ENCODE measurements at places on chromosomes 3 and 15.

GRCh38 chr3:99696497-99696896, 58.1 kb downstream of the COL8A1 start:
- DNase-seq = no peak

- no peak for DNase-seq
These were observed 74.3 kb upstream of the SLC7A14 start for GRCh38 chr3:170660139-170660538.

DNA sequence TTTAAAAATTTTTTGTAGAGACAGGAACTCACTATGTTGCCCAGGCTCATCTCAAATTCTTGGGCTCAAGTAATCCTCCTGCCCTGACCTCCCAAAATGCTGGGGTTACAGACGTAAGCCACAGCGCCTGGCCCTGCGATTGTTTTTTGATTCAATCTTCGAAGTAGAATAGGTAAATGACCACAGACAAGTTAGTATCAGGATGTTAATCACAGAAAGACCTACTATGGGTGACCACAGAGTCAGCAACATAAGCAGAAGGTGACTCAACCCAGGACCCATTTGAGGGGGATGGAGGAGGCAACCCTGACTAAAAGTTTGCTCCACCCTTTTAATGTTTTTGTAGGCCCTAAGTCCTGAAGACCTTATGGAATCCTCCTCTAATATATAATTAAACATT, 10.0 kb upstream of the USP3 start:
- DNase-seq = no peak

GRCh38 chr3:42489937-42490227, 12.6 kb upstream of the VIPR1 start:
- DNase-seq = no peak

GRCh38 chr3:128950223-128950938, 43.5 kb downstream of the CFAP92 start:
- no peak for DNase-seq

DNA sequence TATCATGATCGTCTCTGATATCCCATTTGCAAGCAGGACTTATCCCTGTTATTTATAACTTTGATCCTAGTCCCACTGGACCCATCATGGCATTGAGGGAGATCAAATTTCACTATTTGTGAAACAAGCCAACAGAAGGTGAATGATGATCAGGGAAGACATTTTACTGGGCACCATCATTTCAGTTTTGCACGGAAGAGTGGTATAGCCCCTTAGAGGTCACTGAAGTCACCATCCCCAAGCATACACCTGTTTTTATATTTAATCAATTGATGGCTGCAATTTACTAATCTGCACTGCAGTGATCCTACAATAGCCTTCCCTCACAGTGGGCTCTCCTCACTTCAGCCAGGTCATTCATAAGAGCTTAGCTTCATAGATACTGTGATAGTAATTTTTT, 132.4 kb downstream of the FHIT start:
- DNase-seq = no peak

DNA sequence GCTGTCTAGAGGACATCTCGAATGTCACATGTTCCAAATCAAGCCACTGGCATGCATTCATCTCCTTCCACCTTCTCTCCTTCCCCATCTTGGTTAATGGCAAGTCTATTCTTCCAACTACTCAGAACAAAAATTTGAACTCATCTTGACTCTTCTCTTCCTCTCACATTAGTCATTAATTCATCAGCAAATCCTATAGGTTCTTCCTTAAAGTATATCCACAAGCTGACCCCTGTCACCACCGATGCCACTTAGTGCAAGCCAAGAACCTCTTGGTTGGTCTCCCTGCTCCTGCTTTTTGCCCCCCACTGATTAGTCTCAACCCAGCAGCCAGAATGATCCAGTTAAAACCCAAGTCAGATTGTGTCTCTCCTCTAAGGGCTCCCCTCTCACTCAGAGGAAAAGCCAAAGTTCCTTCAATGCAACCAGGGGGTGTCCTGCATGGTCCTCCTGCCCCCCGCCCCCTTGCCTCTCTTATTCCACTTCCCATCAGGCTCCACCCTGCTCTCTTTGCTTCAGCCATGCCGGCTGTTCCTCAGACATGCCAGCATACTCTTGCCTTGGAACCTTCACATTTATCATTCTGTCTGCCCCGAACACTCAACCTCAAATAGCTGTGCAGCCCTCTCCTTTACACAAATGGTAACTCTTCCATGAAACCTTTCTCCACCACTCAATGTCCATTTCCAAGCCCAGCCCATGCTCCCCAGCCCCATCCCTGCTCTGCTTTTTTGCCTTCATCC, 1.0 kb upstream of the GALNT15 start:
- no peak for DNase-seq

- DNase-seq = no peak
These were observed 15.0 kb upstream of the PLD1 start for GRCh38 chr3:171825222-171825828.

DNA sequence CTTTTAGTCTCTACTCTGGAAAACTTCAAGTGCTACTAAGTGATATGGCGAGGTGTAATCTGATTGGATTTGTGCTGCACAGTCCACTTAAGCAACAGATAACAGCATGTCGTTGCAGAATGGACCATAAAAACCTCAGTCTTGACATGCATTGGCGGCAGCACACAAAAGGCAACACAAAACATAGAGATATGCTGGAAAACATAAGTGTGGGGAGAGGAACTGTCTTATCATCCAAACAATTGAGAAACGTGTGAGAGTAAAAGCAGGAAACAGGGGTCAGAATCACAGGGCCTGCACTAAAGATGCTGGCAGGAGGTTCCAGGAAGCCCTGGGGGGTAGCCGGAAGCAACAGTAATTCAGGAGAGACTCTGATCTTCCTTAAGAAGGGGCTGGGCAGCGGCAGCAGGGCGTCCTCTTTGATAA, 82.1 kb downstream of the CGNL1 start:
- DNase-seq = no peak

DNA sequence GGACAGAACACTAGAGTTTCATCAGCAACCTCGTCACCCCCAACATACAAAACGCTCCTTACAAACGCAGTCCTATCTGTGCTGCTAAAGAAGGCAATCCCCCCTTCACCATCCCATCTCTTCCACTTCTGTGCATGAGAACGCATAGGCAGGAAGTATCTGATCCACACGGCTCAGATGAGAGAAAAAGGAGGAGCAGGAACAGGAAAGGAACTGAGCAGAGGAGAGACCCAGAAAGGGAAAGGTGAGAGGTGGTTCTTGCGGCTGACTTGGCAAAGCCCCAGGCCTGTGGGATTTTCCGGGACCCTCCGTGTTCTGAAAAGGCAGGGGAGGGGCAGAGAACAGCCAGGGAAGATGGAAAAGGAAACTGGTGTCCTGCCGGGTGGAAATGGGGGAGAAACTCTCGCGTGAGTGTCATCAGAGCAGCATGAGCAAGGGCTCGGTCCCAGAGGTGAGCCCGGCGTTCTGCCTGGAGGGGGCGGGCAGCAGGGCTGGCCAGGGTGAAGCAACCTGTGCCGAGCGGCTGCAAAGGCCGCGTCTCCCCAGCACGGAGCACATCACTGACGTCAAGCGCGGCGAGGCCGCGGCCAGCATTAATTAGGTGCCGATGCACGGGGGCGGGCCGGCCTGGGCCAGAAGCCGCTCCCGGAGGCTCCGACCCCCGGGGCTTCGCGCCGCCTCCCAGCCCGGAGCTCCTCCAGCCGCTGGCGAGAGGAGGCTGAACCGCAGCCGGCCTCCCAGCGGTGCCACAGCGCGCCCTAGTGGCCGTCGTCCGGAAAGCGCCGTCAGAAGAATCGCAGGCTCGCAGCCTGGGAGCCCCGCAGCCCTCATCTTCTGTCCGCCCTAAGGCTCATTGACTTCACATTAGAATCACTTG, 35.8 kb downstream of the CPN2 start:
- peak; percentile 85 for DNase-seq

DNA sequence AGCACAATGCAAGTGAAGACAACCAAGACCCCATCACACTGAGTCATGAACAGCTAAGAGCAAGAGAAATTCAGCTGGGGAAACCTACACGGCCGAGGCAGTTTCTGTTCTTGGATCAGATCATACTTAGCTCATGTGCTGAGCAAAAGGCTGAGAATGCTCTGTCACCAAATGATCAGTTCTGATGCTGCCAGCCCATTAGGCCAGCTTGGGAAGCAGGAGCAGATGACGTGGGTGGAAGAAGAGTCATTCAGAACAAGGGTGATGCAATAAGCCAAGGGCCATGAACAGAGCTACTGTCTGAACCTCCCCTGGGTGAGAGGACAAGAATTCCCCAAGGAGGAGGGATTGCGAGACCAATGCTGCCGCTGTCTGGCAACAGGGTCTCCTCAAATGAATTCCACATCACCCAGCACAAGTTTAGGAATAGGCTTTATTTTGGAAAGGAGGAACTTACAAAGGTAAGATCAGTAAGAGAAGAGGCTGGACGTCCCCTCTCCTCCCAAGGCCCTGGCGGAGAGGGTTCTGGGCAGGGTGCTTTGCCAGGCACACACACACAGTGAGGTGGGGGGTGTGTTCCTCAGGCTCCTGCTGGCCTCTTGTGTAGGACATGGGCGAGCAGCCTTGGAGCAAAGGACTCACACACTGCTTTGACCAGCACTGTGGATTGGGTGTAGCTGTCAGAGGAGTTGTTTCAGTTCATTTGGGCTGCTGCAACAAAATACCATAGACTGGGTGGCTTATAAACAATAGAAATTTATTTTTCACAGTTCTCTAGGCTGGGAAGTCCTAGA, 65.6 kb upstream of the CTXND1 start:
- no peak for DNase-seq

GRCh38 chr15:31150732-31151231, 49.3 kb upstream of the TRPM1 start:
- DNase-seq = no peak

DNA sequence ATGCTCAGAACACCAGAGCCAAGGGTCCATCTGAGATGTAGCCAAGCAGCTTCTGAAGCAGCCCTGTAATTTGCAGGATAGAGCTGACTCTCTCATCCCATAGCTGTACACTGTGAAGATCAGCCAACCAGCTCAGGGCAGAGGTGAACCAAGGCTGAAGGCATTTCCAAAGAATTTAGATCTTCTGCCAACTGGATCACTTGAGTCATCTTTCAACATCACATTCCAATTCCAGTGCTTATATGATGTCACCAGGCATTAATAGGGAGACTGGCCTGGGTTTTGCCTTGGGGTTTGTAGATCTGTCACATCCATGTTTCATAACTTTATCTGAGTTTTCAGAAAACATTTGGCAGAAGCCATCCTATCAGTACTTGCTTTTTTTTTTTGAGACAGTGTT, 98.2 kb downstream of the NR2F2 start:
- peak; percentile 54 for DNase-seq

- no peak for DNase-seq
These were observed 265.3 kb upstream of the IL12A start for GRCh38 chr3:159723295-159723694.

GRCh38 chr3:127604035-127604434, 5.8 kb downstream of the MCM2 start:
- no peak for DNase-seq

DNA sequence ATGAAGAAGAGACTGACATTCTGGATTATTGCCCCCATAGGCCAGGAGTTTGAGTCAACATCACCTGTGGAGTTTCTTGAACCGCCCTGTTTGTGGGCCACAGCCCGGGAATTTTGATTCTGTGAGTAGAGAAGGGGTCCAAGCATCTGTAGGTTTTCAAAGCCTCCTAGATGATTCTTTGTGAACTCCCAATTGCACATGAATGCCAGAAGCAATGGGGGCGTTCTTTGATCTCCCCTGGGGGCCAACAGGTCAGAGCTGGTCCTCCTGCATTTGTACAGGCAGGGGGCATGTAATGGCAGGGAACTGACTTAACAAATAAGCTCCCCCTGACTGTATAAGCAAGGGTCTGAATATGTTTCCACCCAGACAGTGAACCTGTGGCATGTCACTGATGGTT, 260.3 kb downstream of the SLCO3A1 start:
- no peak for DNase-seq

DNA sequence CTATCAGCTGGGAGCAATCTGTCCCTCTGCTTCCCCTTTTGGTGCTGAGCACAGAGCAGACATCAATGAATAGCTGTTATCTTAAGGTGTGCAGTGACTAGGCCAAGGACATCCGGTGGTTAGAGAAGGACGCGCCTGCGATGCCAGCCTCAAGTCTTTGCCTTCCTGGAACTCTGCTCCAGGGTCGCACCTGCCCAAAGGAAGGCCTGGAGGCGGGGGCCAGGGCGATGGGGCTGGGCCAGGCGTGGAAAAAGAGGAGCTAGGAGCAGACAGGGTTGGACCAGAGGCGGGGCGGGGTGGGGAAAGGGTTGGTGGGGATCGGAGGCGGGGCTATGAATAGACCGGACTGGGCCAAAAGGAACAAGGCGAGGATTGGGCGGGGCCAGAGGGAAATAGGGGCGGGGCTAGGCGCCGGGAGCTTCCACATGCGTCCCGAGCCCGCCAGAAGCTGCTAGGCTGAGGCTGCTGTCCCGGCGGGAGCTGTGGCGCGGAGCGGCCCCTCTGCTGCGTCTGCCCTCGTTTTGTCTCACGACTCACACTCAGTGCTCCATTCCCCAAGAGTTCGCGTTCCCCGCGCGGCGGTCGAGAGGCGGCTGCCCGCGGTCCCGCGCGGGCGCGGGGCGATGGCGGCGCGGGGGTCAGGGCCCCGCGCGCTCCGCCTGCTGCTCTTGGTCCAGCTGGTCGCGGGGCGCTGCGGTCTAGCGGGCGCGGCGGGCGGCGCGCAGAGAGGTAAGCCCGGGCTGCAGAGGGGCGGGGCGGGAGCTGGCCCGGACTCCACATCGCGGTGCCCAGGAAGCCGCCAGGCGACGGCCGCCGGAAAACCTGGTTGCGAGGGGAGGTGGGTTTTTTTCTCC, at the start of gene CHRNA5:
Gene CHRNA5, plus strand, starts transcription at position 424 of the 854 bp plus-strand sequence. Its CDS starts 200 bp downstream, at position 624.
- peak; percentile 90 for DNase-seq

- peak; percentile 18 for DNase-seq
These were observed 121.9 kb downstream of the CHST2 start for GRCh38 chr3:143241481-143241951.

DNA sequence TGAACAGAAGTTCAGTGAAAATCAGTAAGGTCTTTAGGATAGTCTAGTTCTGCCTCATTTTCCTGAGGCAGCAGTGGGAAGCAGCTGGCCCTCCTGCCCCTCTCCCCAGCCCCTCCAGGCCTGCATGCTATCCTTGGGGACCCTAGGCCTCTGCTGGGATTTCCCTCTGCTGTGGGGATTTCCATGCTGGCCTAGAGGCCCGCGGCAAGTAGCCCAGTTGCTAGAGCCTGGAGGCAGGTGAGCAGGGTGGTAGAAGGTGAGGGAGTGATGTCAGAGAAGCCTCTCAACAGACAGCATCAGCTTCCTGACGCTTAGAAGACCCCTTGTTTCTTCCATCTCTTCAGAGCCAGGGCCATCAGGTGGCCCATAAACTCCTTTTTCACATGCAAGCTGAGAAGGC, 305.8 kb upstream of the THBS1 start:
- DNase-seq = no peak

- DNase-seq = no peak
These were observed 130.3 kb downstream of the LIPC start for GRCh38 chr15:58562135-58562534.

- no peak for DNase-seq
These were observed 11.1 kb downstream of the ISLR start for GRCh38 chr15:74184582-74185091.

- no peak for DNase-seq
These were observed 8.4 kb upstream of the FOXB1 start for GRCh38 chr15:59995568-59996297.

DNA sequence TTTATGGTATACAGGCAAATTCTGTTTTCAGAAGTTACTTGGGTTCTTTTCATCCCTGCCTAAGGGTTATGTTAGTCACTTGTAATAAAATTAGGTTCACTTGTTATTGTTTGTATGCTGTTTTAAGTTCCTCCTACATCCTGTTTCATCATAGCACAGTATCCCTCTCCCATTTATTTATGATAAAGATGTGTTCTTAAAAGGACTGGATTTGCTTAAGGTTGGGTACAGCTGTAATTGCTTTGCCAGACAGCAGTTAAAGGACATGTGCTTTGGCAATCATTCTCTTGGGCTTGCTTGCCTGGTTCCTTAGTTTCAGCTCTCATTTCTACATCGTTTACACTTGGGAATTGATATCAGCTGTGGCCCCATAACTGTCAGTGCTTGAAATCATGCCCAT, 11.7 kb downstream of the ATP2C1 start:
- DNase-seq = no peak

Measured in mucosa of gallbladder (tissue), 1 donor.